ENCODE measurements at places on chromosomes 7 and 10.

GRCh38 chr10:87875929-87876571 is 12.6 kb downstream of the PTEN start:
- DNase-seq, result no peak

- no peak for DNase-seq
These were observed 458.6 kb upstream of the KLF6 start for GRCh38 chr10:4243651-4244050.

DNA sequence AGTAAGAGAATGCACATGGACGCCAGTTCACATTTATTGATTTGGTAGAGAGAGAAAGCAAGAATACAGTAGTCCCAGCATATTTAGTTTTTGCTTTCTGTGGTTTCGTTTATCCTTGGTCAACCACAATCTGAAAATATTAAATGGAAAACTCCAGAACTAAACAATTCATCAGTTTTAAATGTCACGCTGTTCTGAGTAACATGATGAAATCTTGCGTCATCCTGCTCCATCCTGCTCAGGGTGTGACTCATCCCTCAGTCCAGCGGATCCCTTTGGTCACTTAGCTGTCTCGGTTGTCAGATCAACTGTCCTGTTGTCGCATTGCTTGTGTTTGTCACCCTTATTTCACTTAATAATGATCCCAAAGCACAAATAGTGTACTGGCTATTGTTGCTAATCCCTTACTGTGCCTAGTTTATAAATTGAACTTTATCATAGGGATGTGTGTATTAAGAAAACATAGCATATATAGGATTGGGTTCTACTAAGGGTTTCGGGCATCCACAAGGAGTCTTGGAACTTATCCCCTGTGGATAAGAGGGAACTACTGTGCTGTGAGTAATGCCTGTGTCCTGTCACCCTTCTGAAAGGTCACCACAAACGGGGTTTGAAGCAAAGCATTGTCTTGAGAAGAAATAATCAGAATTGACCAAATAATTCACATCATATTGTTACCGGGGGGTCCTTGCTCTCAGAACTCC is 73.6 kb downstream of the OTUD1 start:
- no peak for DNase-seq

GRCh38 chr10:99777918-99778714 is 4.3 kb upstream of the ABCC2 start:
- no peak for DNase-seq

DNA sequence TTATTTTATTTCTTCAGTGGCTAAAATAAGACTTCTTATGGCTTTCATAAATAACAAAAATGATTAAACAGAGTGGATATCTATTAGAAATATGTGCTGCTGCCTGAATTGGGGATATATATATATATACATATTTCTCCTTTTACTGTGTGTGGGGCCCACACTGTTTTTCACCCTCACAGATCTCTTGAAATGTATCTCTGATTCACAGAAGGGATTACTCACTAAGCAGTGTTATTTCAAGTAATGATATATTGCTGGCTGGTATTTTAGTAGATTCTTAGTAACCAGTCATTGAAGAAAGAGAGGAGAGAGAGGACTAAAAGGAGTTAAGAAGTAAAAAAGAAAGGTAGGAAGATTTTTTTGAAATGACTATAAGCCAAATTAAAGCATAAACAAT is 308.6 kb upstream of the NRP1 start:
- no peak for DNase-seq

- DNase-seq, result no peak
These were observed 23.7 kb upstream of the TIAL1 start for GRCh38 chr10:119620241-119621077.

DNA sequence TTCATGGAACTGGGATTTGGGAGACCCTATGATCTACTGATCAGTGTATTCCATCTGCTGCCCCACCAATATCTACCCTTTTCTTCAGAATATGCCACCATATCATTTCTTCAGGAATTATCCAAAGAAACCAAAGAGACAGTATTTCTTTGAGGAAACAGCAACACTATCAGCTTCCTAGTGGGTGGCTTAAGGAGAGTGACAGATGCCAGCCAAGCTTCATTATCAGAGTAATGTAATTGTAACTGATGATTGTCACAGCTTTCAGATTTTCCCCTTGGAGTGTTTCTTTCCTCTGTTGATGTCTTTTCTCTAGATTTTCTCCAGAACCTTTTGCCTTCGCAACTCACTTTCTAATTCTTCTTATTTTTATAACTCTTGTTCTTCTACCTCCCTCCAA is 934.4 kb upstream of the LRRN3 start:
- DNase-seq, result no peak

- no peak for DNase-seq
These were observed 480.0 kb downstream of the GALNT17 start for GRCh38 chr7:71611986-71612385.

GRCh38 chr7:44188480-44189225 is 586 bp downstream of the GCK start:
- DNase-seq, result no peak
